ENCODE measurements at places on chromosomes 11 and 22. TPM values are rescaled to one million over a fixed set of nuclear protein-coding genes. Genes with fewer than 3 reads are reported as not detected.

The OPCML gene
- 0.36 TPM for total RNA-seq

The PEX16 gene
- total RNA-seq = 28.6 TPM

The TSPAN32 gene
- total RNA-seq = 0.59 TPM

The VSIG10L2 gene
- not detected for total RNA-seq

The OR8G5 gene
- total RNA-seq = not detected

The MMP27 gene
- not detected for total RNA-seq

The FAT3 gene
- 2.2 TPM for total RNA-seq

The ZDHHC24 gene
- 10.5 TPM for total RNA-seq

The CSRP3 gene
- total RNA-seq = not detected

The POTEH gene
- total RNA-seq = under 0.01 TPM

The OR51T1 gene
- total RNA-seq = not detected

The APOA5 gene
- not detected for total RNA-seq

The SIPA1 gene
- 15.2 TPM for total RNA-seq

The PRRG4 gene
- 0.29 TPM for total RNA-seq

The EXPH5 gene
- under 0.01 TPM for total RNA-seq

The RAB38 gene
- 0.59 TPM for total RNA-seq

The FADS3 gene
- 127 TPM for total RNA-seq

The MPZL3 gene
- 1.8 TPM for total RNA-seq

The NCAM1 gene
- total RNA-seq = 2.2 TPM

The PANX2 gene
- total RNA-seq = 0.29 TPM

All from osteoblast (primary cell).